ENCODE measurements at places on chromosomes 1 and 21.

GRCh38 chr1:183957216-183957830, 80.2 kb downstream of the COLGALT2 start:
- no peak for DNase-seq

DNA sequence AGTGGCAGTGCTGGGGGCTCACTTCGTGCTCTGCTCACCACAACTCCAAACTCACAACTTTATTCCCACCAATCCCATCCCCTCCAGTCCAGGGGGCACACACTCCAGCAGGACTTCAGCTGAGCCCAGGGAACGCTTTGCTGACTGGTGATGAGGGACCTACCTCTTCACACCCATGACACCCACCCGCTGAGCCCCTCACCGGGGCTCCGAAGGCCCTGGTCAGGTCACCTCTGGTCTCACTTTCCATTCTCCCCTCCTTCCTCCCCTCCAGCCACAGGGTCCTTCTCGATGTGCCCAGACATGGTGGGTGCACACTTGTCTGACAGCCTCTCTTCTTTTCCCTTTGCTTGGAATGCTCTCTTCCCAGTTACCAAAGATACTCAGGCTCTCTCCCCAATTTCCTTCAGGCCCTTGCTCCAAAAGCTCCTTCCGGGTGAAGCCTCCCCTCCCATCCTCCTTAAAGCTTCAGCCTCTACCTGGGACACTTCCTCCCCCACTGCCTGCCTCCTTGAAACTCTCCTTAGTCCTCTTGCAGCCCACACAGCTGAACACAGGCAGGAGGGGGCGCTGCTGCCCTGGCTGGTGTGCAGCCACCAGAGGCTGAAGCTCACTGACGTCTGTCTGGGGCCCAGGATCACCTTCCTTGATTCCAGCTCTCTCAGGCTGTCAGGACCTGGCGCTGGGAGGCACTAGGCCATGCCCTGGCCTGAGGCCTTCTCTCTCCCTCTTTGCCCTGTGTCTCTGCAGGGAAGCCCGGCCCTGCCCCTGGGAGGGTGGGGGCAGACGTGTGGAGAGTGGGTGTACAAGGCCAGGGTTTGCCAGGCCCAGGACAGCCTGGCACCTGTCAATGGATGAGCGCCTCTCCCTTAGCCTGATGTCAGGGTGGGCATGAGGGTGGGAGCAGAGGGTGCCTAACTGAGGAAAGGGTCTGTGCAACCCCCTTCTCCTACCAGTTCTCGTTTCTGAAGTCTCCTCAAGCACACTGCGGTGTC, 1.6 kb downstream of the KCNE1 start:
- DNase-seq, result peak; percentile 60

DNA sequence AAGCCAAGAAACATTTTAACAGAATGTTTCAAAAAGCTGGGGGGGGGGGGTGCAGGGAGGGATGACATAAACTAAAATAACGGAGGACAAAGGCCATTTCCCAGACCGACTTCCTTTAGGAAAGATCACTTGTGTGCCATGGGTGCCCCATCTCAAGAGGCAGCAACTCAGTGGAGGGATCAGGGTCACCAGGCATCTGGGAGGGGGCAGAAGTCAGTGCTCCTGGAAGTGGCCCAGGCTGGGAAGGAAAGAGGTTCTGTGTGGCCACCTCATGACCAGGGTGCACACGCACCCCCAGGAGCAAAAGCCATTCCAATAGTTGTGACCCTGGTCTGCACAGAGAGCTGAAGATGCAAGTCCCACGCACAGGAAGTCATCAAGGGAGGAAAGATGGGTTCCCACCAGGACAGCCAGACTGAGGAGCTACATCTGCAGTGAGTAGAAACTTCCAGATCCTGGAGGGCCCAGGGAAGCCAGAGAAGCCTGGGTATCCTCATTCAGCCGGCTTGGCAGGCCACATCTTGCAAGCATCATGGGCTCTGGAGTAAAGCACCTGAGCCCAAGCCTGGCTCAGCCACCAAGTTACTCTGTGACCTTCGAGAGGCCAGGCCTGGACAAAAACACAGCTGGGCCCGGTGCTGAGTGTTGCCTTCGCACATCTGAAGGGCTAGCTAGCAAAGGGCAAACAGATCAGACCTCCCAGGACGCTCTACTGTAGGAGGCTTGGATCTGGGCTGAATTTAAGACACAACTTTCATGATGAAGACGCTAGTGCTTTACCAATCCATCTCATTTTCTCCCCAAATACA, 36.0 kb downstream of the NPHP4 start:
- DNase-seq, result no peak

DNA sequence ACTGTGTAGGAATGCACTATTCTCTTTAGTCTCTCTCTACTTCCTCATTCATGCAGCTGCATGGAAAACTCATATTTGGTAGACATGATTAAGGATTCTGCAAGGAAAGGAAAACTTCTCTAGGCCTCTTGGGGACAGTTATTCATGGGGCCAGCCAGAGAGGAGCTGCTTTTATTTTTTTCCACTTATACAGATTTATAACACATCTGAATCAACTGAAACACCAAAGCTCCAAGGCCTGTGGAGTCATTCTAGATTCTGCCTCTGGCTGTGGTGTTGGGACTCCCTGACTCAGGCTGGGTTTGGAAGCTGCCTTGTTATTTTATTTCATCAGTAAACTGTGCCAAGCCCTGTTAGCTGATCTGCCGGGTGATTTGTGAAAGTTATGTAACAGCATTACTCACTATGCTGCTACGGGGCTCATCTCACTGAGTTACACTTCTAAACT, 83.9 kb upstream of the EDEM3 start:
- DNase-seq, result no peak

GRCh38 chr1:103563056-103563455, 8.3 kb upstream of the AMY2B start:
- DNase-seq, result no peak

GRCh38 chr1:78520216-78520615, 29.4 kb downstream of the PTGFR start:
- no peak for DNase-seq

DNA sequence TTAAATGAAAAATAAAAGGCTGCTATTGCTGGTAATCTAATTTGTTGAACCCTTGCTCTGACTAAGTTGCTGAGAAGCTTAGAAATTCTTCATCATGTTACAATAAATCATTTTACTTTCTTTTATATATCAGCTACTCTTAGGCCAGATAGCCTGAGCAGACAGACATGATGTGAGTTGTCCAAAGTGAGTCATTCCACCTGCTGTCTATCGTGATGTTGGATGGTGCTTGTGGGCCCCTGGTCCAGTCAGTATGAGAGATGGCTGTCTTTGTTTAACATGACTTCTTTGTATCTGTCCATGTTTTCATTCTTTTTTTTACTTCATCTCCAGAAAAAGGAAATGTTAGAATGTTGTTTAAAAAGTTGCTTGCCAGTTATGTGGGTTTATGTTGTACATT, 188.8 kb downstream of the ADGRL2 start:
- DNase-seq, result no peak

GRCh38 chr1:52424231-52424636, 19.8 kb downstream of the PRPF38A start:
- DNase-seq, result peak; percentile 31

DNA sequence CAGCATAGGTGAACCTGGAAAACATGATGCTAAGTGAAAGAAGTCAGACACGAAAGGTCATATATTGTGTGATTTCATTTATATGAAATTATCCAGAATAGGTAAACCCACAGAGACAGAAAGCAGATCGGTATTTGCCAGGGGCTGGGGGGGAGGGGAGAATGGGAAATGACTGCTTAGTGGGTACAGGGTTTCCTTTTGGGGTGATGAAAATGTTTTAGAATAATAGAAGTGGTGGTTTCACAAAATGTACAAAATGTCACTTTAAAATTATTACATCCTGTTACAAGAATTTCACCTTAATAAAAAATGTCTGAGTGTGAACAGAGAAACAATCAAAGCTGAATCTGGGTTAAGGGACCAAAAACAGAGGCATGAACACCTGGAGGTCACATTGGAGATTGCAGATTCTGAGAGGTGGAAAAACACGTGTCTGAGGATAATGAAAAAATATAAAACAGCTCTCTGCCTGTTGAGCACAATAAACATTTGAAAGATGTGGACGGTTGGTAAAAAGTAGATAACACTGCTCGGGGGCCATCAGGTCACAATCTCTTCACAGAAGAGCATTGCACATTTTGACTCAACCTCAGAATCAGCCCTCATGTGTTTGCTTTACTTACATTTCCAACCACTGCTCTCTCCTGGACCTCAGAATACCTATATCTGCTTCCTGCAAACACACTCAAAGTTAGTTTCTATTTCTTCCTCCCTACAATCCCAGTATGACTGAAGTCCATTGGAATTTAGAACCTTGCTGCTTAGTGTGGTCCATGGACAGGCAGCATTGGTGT, 3.2 kb downstream of the SLAMF6 start:
- DNase-seq, result peak; percentile 47

GRCh38 chr1:238443687-238444086, 553.0 kb upstream of the ZP4 start:
- DNase-seq, result no peak

Data from stimulated activated naive CD8-positive, alpha-beta T cell treated with anti-CD3 and anti-CD28 coated beads, Interleukin-15, amount 100 ng/mL, for 72 hours (primary cell).